Sigmoid colon (tissue), 7 donors: ENCODE measurements at places on chromosomes 6 and 20. TPM values are rescaled to one million over a fixed set of nuclear protein-coding genes. Genes with fewer than 3 reads are reported as not detected.

The PKIG gene
- total RNA-seq = 348 TPM

GRCh38 chr20:25251019-25251418 is 3.1 kb downstream of the PYGB start:
- peak overlapping the region; percentile 87 for H3K4me3 ChIP-seq
- H3K4me1 ChIP-seq = no peaks in the 10 kb centered on the region
- H3K27me3 ChIP-seq = no peaks in the 10 kb centered on the region
- H3K36me3 ChIP-seq = no peaks in the 10 kb centered on the region

The IL17A gene
- not detected for total RNA-seq

DNA sequence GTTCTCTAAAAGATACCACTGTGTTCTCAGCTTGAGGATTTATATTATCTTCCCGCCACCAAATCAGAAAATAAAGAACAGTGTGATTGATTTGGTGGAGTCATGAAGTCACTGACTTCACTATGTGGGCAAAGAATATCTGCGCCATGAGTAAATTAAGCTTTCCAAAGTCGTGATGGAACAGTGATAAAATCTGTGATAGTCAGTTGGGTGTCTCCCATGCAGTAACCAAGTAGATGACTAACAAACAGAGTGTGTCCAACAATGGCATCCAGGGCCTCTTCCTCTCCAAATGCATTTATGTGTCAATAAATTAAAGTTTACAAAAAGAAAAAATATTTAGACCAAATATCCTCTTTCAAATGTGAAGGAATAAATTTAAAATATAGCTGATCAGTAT is 87.0 kb upstream of the DST start:
- H3K27ac ChIP-seq = peak overlapping the region; percentile 5
- no peaks in the 10 kb centered on the region for H3K4me1 ChIP-seq
- no peaks in the 10 kb centered on the region for H3K36me3 ChIP-seq

The FRS3 gene
- total RNA-seq = 4.7 TPM

The ADGRF5 gene
- total RNA-seq = 8.1 TPM
